ENCODE measurements at places on chromosomes 13 and 19.
A peak's percentile ranks its signal among the peaks of the same experiment; 100 is the strongest.

- DNase-seq: no peak
These were observed 22.7 kb downstream of the ELL start for GRCh38 chr19:18499055-18499775.

DNA sequence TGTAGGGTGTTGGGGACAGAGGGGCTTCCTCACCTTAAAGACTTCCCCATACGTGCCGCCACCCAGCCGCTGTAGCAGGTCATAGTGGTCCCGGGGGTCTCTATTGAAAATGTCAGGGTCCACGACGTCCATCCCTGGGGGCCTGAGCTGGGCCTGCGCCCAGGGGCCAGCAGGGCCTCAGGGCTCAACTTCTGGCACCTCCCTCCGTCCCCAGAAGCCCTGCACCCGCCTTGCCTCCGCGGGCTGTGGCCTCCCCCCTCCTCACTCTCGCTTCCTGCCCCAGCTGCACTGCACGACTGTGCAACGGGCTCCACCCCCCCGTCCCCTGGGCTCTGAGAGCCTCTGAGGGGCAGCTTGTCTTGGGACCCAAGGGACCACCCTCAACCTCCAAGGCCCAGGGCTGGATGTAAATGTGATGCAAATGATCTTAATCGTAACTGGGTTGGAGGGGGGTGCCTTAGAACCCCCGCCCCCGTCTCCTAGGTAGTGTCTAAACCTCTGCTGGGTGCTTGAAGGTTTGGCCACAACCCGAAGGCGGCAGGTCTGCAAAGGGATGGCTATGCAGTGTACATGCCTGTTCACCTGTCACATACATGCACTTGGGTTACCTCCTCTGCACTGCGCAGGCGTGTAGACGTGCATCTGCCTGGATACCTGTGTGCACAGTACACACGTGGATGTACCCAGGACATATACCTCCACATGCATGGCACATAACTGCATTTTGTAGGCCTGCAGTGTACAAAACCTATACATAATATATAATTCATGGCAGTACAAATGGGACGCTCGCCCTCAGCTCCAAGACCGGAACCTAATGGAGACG, at the start of gene MAP4K1:
Gene MAP4K1 (minus strand): TSS at position 190 of the 826 bp plus-strand sequence. CDS start 58 bp downstream, at position 132.
- DNase-seq: peak; percentile 85

- DNase-seq: no peak
These were observed 120.5 kb downstream of the SLC7A1 start for GRCh38 chr13:29474991-29475390.

DNA sequence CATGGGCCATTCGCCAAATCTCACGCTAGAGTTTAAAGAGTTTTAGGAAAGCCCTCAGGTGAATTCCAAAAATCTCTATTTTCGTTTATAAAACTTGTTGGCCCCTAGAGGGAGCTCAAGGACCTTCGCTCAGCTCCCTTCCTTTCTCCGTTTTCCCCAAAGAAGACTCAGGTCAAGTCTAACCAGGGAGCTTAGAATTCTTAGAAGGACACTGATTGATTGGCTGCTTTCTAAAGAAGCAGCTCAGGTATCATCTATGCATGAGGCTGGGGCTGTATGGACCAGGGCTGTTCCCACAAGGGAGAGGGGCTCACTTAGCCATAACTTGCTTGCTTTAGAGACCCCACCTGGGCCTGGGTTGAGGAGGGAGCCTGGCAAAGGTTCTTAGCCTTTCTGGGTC, 20.5 kb downstream of the DZIP1 start:
- DNase-seq: no peak

- DNase-seq: no peak
These were observed 26.9 kb downstream of the CYP4F22 start for GRCh38 chr19:15534957-15535864.

GRCh38 chr13:46858776-46859175, 38.1 kb downstream of the HTR2A start:
- no peak for DNase-seq

GRCh38 chr13:50846861-50847475, 3.5 kb upstream of the DLEU7 start:
- DNase-seq: no peak

DNA sequence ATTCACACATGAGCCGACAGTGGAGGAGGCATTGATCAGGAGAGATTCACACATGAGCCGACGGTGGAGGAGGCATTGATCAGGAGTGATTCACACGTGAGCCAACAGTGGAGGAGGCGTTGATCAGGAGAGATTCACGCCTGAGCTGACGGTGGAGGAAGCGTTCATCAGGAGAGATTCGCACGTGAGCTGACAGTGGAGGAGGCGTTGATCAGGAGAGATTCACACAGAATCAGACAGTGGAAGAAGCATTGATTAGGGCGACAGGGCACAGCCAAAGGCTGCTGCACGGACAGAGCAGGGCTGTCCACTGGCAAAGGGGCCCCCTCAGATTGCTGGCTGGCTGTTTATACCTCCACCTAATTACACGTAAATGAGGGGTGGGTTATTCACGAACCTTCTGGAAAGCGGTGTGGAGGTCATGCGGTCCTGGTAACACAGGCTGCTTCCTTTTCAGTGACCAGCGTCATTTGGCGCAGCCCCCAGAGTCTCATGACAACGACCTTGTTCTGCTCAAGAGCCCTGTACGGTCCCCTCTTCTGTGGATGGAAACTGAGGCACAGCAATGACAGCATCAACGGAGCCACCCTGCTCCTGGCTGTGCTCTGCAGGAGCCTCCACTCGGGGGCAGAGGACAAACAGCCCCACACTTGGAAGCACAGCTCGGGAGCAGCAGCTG, 50.6 kb upstream of the GAS6 start:
- DNase-seq: no peak

DNA sequence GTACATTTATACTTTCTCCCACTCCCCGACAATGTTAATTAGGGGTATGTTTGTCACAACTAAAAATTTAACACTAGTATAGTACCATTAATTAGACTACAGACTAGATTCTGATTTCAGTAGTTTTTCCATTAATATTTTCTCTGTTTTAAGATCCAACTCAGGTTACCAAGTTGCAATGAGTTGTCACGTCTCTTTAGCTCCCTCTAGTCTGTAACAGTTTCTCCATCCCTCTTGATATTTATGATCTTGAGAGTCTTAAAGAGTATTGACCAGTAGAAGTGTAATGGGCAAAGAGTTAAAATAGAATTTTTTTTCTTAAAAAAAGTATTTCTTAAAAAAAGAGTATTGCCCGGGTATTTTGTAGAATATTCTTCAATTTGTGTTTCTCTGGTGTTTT, 598.1 kb downstream of the TBC1D4 start:
- no peak for DNase-seq

GRCh38 chr19:28301463-28301862, 911.5 kb downstream of the UQCRFS1 start:
- no peak for DNase-seq

DNA sequence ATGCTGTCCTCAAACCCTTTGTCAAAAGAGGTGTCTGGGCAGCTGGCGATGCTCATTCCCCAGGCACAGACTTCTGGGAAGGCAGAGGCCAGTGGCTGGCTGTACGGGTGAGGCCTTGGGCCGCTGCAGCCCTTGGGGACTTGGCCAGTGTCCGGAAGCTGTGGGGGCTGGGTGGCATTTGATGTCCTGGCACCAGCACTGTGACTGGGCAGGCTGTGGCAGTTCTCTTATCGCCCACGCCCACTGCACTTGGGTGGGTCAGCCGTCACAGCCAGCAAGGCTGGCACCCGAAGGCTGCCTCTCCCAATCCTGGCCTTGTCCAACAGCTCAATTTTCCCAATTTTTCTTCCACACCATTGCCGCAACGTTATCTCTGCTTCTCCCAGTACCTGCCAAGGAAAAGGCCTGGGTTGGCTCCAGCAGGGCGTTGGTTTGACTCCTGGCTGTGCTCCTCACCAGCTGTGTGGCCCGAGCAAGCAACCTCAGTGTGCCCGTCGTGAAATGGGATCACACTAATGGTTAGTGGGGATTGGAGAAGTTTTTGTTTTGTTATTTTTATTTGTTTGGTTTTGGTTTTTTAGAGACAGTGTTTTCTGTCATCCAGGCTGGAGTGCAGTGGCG, 12.7 kb upstream of the SLC44A2 start:
- no peak for DNase-seq

- peak; percentile 82 for DNase-seq
These were observed 20.5 kb upstream of the STRN4 start for GRCh38 chr19:46766569-46767317.

- no peak for DNase-seq
These were observed 45.4 kb upstream of the POMP start for GRCh38 chr13:28613562-28613961.

DNA sequence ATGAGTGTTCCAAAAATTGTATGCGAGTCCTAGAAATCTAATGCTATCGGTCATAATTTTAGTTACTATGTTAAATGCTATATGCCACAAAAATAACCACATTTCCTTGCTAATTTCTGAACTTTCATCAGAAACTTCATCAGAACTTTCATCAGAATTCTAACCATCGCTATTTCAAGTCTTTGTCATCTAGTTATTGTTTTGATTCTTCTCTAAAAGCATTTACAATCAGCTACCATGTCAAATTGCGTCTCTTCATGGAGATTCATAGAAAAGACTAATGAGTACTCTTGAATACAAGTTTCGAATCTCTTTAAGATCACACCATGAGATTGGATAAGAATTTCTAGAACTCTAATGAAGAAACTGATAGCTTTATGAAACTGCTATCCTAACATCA, 52.7 kb upstream of the TM9SF2 start:
- no peak for DNase-seq

DNA sequence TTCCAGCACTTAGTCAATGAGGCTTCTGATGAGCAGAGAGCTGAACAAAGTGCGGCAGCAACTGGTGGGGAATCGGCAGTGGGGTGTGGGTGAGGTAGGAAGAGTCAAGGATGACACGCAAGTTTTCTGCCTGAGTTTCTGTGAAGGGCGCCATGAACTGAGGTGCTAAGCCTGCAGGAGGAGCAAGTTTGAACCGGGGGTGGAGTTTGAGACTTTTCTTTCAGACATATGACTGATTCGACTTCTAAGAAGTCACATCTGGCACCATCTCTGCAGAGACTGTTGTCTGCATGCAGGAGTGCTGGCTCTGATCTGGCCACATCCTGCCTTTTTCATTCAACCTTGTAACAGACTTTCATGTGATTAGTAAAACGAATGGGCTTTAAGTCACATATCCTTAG, 14.8 kb upstream of the GPI start:
- DNase-seq: peak; percentile 72

- no peak for DNase-seq
These were observed 1819.4 kb downstream of the UQCRFS1 start for GRCh38 chr19:27393591-27393990.

GRCh38 chr19:7698583-7698982, 3.3 kb downstream of the FCER2 start:
- DNase-seq: no peak

Data from activated CD8-positive, alpha-beta memory T cell treated with anti-CD3 and anti-CD28 coated beads, Interleukin-2, amount 50 U/mL, for 48 hours (primary cell).